ENCODE measurements at places on chromosomes 13 and 19.

DNA sequence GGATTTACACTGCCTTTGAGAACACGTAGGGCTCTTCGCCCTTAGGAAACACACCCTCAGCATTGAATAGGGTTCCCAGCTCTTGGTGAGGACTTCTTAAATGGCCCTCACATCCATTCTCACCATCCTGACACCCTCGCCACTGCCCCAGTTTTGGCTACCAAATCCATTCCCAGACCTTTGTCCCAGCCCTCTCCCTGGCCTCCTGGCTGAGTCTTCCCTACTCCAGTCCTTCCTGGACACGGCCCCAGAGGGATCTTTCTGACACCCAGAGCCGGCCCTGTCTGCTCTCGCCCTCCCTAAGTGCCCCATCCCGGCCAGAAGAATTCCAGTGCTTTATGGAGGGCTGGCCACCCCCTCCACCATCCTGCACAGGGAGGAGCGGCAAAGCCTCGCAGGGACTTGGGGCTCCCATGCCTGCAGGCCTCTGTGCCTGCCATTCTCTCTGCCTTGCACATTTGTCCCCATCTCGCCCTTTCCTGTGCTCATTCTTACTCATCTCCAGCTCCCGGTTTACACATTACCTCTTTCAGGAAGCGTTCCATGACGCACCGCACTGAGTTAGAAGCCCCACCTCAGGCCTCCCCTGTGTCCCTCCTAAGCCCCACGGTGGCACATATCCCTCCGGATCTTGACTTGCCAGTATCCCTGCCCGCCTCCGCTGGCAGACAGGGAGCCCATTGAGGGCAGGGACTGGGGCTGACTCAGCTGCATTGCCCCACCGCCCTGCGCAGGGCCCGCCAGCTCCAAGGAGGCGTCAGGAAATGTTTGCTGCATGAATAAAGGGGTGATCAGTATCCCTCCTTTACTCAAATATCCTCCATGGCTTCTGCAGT, 11.0 kb upstream of the KLK14 start:
- no peak for DNase-seq

DNA sequence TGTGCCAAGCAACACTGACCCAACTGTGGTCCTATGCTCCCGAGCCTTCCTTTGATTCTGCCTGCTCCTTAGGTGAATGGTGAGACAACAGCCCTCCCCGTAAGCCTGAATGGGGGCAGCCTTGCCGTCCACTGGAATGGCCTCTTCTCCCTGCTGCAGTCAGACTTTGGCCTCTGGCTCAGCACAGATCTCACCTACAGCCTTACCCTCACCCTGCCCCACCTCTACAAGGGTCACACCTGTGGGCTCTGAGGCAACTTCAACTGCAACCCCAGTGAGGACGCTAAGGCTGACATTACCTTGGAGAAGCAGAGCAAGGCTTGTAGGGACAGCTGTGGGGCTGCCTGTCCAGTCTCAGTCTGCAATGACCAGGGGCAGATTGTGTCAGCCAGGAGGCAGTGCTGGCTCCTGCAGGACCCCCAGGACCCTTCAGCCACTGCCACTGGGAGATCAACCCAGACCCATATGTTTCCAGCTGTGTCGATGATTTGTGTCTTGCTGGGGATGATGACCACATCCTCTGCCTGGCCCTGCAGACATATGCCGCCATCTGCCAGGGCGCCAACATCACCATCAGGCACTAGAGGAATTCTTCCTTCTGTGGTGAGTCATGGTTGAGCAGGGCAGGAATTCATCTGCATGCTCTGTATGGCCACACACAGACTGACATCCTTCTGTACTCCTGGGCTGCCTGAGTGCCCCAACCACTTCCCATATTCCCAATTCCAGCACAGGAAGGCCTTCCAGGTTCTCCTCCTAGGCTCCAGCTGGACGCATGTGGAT, 27.3 kb upstream of the FXYD3 start:
- DNase-seq, result no peak

DNA sequence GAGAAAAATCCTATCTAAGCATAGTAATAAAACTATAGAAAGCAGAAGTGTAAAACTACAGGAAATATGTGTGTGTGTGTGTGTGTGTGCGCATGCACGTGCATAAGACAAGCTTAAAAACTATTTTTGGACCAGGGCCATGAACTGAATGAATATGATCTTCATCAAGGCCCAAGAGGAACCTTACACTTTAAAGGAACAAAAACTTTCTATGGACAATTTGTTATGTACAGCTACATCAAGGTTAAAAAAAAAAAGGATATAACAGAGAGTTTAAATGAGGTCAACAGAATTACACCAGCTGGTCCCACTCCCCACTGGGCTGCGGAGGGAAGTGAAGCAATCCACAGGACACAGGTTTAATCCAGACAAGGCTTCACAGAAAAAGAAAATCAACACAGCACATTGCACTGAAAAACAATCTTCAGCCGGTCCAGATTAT, 151.1 kb downstream of the LHFPL6 start:
- no peak for DNase-seq

- DNase-seq, result no peak
Observed at GRCh38 chr13:51688937-51689662, 104.8 kb downstream of the WDFY2 start.

- DNase-seq, result no peak
Observed at GRCh38 chr19:12095111-12095790, 30.7 kb downstream of the ZNF844 start.

DNA sequence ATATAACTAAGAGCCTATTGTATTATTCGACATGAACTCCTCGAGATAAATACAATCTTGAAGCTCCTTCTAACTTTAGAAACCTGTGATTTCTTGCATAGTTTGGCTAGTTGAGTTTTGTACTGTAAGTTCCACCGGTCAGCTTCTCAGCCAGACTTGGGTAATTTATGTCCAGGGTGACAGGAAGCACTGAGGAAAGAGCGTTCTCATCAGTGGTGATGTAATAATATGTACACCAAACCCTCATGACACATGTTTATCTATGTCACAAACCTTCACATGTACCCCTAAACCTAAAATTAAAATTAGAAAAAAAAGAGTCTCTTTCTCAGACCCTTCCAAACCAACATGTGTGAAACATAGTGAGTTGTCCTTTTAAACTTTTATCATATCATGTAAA, 205.7 kb downstream of the KCNRG start:
- no peak for DNase-seq

GRCh38 chr13:83327091-83327490, 555.2 kb downstream of the SLITRK1 start:
- no peak for DNase-seq

GRCh38 chr13:110493613-110494012, 67.9 kb downstream of the RAB20 start:
- no peak for DNase-seq

DNA sequence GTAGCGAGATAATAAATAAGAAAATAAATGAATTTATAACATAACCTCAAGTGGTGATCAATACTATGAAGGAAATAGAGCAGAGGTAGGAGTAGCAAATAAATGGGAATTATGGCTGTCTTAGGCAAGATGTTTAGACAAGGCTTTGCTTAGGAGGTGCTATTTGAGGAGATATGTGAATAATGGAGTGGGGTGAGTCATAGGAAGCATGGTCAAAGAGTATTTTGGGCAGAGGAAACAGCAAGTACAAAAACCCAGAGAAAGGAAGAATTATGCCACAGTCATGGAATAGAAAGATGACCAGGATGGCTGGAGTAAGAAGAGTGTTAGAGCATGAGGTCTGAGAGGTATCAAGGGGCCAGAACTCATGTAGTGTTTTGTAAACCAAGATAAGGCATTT, 33.6 kb upstream of the LPAR6 start:
- no peak for DNase-seq

DNA sequence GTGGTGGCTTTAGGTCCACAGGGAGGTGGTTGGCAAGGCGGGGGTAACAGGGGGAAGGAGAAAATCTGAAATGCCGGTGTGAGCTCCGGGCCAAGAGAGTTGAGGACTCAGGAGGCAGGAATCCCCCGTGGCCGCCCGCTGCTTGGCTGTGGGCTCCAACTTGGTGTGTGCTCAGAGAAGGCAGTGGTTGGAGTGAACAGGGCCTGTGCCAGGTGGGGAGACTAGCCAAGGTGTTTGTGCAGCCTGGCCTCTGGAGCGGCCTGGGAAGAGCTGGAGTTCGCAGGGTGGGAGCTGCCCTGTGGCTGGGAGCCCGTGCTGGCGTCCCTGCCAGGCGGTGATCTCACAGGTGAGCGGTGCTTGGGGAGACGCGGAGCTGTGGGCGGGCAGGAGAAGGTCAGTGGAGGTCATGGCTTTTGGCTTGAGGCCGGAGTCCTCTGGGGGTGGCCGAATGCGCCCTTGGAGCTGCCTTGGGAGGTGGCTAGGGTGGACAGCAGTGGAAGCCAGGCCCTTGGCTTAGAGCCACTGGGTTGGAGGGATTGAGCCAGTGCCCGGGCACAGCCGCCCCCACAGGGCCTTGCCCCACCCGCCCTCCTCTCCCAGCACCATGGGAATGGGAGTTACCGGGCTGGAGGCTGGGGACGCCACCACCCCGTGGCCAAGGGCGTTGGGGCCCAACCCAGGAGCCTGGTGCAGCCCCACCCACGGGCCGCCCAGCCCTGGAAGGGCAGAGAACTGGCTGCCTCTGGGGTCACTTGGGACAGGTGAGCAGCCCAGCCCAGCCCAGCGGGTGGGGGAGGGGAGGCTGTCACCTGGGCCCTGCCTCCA, 7.1 kb upstream of the CIRBP start:
- DNase-seq, result no peak

All from stimulated activated CD4-positive, alpha-beta T cell treated with anti-CD3 and anti-CD28 coated beads, Interleukin-4, amount 100 ng/mL, for 1 hour (primary cell).